Smooth muscle cell of trachea (primary cell): ENCODE measurements at places on chromosomes 4 and X. TPM values are rescaled to one million over a fixed set of nuclear protein-coding genes. Genes with fewer than 3 reads are reported as not detected.

ZAR1 gene
- not detected in 2 replicates for total RNA-seq

LRBA gene
- total RNA-seq = 45.0 and 54.3 TPM in 2 replicates

HAND2 gene
- total RNA-seq = 0.58 and 0.66 TPM in 2 replicates

CORIN gene
- 0.15 and 0.33 TPM in 2 replicates for total RNA-seq

ARMCX4 gene
- 5.1 and 6.5 TPM in 2 replicates for total RNA-seq

GLRA2 gene
- not detected in 2 replicates for total RNA-seq

SLC2A9 gene
- 0.73 and 2.8 TPM in 2 replicates for total RNA-seq

SYTL5 gene
- total RNA-seq = 1.0 and 2.8 TPM in 2 replicates

NWD2 gene
- total RNA-seq = not detected in 2 replicates

CCNB3 gene
- under 0.01 and 0.17 TPM in 2 replicates for total RNA-seq

MID1IP1 gene
- 173 and 196 TPM in 2 replicates for total RNA-seq
